Activated CD8-positive, alpha-beta T cell treated with anti-CD3 and anti-CD28 coated beads, Interleukin-2, amount 10 ng/mL, durations not matched to agents 7 days and 5 days (primary cell): ENCODE measurements at places on chromosomes 11 and 22.

DNA sequence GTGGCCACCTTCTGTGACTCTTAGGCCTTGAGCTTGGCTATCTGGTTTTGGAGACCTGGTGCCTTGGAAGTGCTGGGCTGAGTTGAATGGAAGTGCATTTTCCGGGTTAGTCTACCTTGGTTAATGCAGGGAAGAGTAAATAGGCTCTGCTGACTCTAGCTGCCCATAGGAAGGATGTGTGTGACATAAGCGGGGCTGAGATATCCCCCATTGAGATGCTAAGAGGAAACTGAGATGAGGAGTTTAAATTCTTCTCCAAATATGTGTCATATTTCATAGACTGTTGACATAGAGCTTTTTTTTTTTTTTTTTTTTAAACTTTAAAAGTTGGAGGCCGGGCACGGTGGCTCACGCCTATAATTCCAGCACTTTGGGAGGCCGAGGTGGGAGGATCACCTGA lies 30.8 kb downstream of the ZNRF3 start:
- no peak for DNase-seq

DNA sequence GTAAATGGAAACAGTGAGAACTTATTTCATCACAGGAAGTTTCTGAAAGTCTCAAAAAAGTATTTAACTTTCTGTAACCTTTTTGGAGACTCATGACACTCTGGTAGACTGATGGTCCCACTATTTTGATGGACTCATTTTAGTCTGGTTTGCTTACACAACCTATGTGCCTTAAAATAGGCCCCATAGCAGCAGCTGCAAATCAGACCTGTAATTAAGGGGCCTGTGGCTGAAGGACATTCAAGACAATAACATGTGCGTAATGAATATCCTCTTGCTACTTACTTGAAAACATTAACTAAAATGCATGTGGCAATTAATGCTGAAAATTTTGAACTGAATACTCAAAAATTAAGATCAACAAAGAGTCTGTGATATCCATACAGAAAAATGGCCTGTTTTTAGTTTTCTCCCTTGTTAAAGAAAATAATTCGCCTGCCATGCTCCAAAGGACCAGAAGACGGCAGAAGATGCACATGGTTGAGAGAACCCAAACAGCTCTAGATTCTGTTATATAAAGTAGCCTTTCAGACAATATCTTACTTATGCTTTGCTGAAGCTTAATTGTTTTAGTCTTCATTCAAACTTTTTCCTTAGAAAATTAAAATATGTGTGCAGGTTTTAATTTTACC lies 568.5 kb downstream of the KCNA4 start:
- no peak for DNase-seq

GRCh38 chr11:32701616-32702015 lies 92.8 kb downstream of the CCDC73 start:
- no peak for DNase-seq

DNA sequence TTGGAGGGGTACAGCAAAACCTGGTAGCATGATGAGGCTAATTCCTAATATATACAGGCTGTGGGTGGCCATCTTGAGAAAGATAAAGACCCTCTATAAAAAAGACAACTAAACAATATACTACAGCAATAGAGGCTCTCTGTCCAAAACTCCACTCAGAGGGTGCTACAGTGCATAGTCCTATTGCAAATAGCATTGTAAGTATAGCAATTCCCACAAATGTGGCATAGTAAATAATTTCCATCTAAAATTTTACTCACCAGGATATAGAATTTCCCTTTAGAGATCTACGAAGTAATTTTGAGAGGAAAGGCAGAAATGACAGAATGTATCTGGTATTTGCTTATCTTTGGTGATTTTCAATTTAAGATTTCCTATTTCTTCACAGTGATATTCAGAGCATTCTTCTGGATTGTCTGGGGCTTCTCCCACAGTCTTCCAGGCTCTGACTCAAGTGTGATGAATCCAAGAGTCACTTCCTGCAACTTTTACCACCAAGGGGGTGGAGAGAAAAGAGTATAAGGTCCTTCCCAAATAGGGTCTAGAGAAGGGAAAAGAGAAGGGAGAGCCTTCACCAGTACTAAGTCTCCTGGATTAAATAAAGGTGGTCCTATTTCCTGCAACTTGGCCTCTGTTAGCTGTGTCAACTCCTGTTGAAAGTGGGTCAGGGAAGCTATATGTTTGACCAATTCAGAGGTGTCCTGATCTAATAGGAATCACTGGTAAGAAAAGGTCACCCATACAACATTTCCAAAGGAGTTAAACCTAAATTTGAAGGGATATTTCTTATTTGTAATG lies 1054.7 kb upstream of the CNTN5 start:
- no peak for DNase-seq
